ENCODE measurements at places on chromosomes 16 and 17.

- no peak for DNase-seq
These were observed 161.9 kb downstream of the WSCD1 start for GRCh38 chr17:6231886-6232731.

GRCh38 chr16:56749672-56750491 is 20.0 kb downstream of the NUP93 start:
- no peak for DNase-seq

GRCh38 chr17:37098910-37099664 is 150.3 kb downstream of the AATF start:
- no peak for DNase-seq

GRCh38 chr16:3695610-3696369 is 21.5 kb downstream of the TRAP1 start:
- DNase-seq: no peak

GRCh38 chr17:38596651-38597050 is 9.1 kb downstream of the SRCIN1 start:
- DNase-seq: no peak

DNA sequence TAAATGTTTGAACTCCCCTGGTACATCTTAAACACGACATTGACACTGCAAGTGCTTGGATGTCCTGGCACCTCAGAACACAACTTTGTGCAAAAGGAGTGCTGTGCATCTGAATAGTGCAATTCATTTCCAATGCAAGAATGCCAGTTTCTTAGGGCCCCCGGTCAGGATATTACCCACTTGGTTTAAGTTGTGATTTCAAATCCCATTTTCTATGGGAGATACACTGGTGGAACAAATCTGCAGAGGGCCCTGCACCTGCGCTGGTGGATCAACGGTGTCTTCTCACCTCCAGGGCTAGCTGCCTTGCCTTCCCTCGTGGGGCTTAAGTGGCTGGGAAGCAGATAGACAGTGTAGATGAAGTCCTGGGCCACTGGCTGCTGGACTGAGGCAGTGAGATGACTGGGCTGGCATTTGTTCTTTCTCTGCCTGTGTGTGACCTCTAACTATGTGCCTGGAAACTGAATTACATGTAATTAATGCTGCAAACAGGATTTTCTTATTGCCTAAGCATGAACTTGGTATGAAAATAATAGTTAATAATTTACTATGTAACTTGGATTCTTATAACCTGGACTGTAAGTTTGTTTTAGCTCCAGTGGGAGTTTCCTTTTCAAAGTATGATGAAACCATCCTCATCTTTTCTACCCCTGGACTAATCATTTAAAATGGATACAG is 20.9 kb downstream of the HAPSTR1 start:
- no peak for DNase-seq

GRCh38 chr17:35889241-35889640 is 9.1 kb upstream of the CCL5 start:
- peak; percentile 19 for DNase-seq

GRCh38 chr17:35188111-35188510 is 6.1 kb downstream of the SLC35G3 start:
- no peak for DNase-seq

GRCh38 chr16:27225536-27226360 is 22.4 kb downstream of the KDM8 start:
- DNase-seq: no peak

DNA sequence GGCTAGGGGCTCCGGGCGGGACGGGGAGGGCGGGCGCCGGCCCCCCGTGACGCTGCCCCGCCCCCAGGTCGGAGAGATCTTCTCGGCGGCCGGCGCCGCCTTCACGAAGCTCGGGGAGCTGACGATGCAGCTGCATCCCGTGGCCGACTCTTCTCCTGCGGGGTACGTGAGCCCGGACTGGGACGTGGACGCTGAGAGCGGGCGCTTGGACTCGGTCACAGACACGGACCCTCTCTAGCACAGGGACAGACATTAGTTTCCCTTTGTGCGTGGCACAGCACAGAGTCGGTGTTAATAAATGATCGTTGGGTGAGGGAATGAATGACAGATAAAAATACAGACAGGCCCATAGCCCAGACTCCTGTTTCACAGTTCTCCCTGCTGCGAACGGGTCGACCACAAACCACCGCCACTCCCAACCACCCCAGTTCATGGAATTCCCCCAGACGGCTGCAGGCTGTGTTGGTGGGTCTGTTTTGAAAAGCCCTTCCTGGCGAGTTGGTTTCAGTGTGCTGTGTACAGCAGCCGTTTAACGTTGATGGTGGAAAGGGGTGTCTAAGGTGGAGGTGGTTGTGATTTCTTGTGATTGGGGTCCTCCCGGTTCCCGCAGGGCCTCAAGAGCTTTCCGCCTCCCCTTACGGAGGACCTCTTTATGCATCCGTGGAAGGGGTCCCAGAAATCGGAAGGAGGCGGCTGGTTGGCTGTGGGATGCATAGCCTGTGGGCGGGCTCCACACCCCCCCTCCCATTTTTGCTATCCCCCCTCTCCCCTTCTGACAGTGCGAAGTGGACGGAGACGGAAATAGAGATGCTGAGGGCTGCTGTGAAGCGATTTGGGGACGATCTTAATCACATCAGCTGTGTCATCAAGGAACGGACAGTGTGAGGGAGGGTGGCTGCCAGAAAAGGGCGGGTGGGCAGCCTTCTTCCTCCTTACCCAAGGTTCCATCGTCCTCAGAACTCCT is 2.9 kb downstream of the RNASEK start:
- DNase-seq: peak; percentile 83

- no peak for DNase-seq
These were observed 5.9 kb downstream of the RAB11FIP4 start for GRCh38 chr17:31397256-31397939.

GRCh38 chr16:57512296-57513001 is 23.9 kb downstream of the CCDC102A start:
- no peak for DNase-seq

- no peak for DNase-seq
These were observed 23.8 kb downstream of the SEC14L1 start for GRCh38 chr17:77164483-77165091.

DNA sequence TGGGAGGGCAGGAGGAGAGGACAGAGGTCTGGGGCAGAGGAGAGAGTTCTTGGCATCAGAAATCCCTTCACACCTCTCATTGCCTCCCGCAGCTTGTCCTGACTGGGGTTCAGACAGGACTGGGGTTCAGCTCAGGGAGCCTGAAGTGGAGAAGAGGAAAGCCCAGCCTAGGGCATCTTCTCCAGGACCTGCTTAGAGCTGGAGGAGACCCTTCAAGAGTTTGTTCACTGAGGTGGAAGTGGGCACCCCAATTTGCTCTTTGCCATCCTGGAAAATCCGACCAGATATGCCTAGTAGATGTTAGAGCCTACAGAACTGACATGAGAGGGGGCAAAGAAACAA is 2.0 kb downstream of the HOXB3 start:
- no peak for DNase-seq

- no peak for DNase-seq
These were observed 27.9 kb downstream of the MBTD1 start for GRCh38 chr17:51231999-51232398.

DNA sequence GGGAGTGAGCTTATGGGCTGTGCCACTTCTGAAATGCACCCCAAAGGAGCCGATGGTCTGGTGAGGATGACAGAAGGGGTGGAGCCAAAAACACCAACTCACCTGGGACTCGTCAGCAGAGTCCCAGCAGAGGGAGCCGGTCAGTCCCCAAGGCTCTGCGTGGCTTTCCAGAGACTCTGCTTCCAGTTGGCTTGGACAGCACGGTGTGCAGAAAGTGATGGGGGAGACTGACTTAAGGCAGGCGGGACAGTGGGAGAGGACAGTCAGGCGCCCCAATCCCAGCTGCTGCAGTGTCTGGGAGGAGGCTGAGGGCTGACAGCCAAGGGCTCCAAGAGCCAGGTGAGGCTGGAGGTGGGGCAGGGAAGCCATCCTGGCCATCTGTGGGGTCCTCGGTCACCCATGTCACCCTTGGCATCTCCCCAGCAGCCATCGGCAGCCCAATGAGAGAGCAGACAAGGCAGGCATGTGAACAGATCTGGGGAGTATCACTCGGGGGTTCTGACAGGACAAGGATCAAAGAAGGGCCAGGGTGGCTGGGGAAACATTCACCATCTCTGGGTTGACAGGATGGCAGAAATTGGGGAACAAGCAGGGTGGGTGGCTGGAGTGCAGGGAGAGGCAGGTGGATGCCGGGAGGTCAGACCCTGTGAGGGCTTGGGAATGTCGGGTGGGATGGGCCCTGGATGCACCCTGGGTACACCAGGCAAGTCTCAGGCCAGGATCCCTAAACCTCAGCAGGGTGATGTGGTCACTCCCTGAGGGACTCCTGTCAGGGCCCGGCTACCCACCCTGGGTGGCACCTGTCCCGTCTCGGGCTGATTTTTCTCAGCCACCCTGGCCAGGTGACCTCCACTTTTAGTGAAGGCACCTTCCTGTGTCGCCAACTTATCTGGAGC is 8.9 kb upstream of the KRTAP17-1 start:
- no peak for DNase-seq

DNA sequence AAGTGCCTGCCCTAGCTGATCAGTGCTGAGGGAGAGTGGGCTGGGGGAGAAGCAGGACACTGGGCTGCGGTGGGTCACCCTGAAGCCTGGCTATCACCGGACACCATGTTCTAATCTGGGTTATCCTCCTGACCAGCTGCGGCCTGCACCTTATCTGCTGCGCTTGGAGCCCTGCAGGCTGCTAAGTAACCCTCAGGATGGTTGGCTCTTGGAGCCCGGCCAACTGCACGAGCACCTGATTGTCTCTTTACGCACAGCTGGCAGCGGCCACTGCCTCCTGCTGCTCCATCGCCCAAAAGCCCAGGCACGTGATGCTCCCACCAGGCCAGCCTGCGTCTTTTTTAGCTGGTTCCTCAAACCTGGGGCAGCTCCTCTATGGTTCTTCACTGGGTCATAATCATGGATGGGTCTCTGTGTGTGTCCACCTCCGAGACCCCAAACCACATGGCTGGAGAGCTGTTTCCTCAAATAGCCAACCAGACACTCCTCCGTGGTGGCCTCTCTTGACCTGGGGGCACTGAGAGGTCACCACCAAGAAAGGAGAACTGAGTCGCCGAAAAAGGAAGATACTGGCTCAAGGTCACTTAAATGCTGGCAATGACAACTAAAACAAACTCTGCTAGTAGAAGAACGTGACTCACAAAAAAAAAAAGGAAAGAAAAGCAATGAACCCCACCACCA is 21.7 kb downstream of the SPHK1 start:
- DNase-seq: no peak

DNA sequence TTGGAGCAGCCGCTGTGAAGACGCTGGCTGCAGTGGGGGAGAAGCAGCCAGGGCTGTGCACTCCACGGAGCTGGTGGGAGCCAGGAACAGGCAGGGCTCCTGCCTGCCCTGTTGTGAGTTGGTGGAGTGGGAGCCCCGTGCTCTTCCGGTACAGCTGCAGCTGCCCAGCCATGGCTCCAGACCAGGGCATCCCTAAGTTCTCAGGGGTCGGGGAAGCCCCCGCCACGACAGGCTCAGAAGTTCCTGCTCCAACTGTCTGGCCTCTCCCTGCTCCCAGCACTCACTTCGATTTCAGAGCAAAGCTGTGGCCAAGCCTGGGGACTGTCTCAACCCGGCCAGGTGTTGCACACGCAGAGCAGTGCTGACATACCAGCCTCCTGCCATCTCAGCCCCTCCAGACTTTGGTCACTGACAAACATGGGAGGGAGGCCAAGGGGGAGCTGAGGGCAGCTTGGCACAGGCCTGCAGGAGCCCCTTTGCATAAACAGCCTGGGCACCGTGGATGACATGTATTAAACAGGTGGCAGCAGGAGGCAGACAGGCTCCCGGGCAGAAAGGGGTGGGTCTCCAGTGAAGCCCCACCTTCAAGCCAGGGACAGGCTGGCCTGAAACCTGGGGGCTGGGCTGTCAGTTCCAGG is 13.9 kb upstream of the KDM8 start:
- DNase-seq: no peak

GRCh38 chr16:14309906-14310305 is 238.8 kb downstream of the MRTFB start:
- DNase-seq: peak; percentile 15

- DNase-seq: no peak
These were observed 38.9 kb downstream of the AKAP10 start for GRCh38 chr17:19938736-19939135.

GRCh38 chr17:7834542-7834956 is 532 bp downstream of the KDM6B start:
- DNase-seq: peak; percentile 49

DNA sequence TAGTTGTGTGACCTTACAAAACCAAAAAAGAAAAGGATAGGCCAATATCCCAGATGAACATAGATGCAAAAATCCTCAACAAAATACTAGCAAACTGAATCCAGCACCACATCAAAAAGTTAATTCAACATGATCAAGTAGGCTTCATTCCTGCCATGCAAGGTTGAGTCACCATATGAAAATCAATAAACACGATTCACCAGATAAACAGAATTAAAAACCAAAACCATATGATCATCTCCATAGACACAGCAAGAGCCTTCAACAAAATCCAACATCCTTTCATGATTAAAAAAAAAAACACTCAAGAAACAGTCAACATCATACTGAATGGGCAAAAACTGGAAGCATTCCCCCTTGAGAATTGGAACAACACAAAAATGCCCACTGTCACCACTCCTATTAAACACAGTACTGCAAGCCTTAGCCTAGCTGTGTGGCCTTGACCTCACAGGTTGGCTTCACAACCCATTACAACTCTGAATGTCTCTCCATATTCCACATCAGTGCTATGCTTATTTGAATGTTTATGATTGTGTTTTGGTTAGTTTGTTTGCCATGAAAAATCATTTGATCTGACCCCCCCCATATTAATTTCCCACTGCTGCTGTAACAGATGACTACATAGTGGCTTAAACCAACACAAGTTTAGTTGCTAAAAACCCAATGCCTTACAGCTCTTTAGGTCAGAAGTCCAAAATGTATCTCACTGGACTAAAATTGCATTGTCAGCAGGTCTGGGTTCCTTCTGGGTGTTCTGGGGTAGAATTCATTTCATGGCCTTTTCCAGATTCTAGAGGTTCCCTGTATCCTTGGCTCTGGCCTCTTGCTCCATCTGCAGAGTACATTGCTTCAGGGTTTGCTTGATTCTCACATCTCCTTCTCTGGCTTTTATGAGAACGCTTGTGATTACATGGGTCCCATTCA is 257.1 kb upstream of the DYNLRB2 start:
- no peak for DNase-seq

DNA sequence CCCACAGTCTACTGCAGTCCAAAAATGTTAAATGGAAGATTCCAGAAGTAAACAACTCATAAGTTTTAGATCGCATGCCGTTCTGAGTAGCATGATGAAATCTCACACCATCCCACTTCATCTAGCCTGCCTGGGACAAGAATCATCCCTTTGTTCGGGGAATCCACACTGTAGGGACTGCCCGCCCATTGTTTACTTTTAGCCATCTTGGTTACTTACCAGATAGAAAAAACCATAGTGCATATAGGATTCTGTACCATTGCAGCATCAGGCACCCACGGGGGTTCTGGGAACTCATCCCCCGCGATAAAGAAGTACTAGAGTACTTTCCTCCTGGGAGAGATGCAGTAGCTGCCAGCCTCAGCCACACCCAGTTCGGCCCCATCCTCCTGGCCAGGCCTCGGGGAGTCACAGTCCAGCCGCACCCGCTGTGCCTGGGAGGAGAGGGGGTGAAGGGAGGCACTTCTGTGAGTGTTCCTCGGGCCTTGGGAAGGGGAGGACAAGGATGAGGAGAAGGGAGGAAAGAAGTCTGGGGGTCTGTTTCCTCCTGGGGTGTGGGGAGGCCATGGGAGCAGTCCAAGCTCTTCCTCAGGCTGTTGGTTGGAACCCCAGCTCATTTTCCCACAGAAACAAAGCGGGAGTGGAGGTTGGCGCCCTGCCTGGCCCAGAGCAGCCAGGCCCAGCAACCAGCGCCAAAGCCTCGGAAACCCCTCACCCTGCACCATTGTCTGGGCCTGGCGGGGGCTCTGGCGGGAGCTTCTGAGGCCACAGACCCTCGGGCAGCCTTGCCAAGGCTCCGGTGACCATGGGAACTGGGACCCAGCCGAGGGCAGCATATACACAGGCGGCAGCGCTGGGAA is 8.9 kb downstream of the TRIM47 start:
- DNase-seq: no peak
